CD4-positive, alpha-beta T cell treated with Interleukin-2 at 100 ng/mL for 4 hours (primary cell): ENCODE measurements at places on chromosomes 1 and 21.

DNA sequence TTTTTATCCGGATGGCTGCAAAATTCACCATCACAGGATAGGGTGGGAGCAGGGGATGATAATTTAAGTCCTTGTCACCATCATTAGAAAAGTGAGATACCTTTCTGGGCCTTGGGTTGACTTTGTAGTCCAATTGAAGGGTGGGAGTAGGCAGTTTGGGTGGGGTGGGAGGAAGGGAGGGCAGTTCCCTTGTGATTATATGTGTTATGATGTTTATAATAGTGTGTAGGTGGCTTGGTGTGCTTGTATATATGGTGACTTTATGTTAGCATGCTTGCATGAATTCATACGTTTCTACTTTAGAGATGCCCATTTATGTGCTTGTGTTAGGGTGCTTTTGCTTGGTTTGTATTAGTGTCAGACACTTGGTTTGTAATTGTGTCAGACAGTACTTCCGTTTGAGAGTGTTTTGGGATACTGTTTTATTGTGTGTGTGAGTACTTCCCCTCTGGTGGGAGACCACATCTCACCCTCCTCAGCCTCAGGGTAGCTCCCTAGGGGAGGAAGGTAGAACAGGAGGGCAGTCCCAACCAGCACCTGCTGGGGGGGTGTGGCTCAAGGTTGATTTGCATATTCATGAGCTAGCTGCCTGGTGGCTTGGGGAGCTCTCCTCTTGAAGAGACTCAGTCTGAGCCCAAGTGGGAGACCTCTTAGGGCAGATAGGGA lies 6.3 kb upstream of the POU3F1 start:
- peak; percentile 22 for DNase-seq

DNA sequence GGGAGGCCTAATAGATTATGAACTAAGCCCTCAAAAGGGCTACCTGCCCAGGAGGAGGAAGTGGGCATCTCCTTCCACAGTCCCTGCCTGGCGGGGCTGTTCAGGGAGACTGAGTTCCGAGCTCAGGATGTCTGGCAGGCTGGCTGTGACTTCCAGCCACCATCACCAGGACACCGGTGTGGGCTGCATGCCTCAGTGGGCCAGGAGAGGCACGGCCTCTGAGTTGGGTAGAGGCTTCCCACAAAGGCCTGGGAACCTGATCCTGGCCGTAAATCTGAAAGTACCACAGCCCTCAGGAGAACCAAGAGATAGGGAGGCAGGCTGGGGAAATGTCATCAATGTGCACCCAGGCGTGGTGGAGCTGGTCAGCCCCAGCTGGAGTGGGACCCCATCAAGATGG lies 29.1 kb downstream of the NTPCR start:
- no peak for DNase-seq

GRCh38 chr1:77375990-77376389 lies 94.2 kb downstream of the AK5 start:
- DNase-seq, result no peak

GRCh38 chr1:14810595-14811361 lies 212.3 kb downstream of the KAZN start:
- no peak for DNase-seq

DNA sequence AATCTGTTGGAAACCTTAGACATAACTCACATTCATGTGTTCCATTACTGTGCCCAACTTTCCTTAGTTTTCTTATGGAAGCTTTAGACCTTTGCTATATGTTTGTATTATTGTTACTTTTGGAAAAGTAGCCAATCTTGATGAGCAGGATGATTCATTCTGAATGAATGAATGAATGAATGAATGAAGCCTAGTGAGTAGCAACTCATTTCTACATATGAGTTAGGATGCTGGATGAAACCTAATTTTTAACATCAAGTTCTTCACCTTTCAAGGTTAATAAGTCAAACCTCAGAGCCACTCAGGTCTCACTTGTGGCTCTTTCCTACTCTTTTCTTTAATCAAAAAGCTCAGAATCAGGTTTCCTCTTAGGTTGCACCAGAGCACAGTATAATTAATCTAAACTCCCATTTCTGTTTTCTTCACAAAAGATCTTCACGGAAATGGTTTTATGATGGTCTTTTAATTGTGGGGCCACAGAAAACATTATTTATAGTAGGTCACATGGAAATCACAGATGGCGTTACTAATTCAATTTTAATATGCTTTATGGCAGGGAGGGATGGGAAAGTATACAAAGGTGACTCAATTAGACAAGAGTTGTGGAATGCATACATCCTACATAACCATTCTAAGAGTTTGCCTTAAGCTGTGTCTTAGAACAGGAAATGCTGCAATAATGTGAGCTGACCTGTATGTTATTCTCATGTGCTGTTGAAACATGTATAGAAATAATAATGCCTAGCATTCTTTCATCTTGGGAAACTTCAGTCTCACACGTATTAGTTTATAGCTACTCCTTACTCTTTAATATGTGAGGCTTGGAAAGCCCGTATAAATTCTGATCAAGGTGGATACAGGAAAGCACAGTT lies 4.5 kb upstream of the DDX59 start:
- no peak for DNase-seq

GRCh38 chr1:30748699-30749401 lies 8.7 kb downstream of the LAPTM5 start:
- DNase-seq, result peak; percentile 25

DNA sequence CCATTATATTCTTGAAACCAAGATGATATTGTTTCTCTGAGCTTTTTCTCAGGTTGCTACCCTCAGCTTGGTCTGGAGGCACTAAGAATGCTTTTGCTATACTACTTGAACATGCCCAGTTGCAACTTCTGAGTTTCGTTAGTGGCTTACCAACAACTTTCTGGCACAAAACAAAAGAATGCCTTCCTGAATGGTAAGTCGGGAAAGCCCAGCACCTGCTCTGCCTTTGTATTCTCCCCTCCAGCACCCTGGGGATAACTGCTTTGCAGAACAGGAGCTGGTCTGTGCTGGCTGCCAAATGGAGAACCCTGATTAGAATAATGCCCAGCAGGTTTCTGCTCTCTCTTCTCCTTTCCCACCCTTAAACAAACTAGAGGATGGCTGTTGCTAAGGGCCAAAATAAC lies 149.3 kb downstream of the TGFB2 start:
- no peak for DNase-seq

DNA sequence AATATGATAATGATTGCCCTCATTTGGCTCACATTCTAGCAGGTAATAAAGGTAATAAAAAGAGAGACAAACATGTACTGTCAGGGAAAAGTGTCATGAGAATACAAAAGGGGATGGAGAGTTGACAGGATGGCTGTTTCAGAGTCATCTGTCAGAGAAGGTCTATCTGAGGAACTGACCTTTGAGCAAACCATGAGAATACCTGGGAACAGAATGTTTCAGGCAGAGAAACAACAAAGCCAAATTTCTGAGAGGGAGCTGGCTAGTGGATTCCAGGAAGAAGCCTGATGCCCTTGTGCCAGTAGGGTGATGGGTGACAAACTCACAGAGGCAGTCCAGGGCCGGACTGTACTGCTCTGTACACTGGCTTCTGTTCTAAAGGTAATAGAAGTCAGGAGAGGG lies 107.2 kb downstream of the C1orf21 start:
- DNase-seq, result no peak

DNA sequence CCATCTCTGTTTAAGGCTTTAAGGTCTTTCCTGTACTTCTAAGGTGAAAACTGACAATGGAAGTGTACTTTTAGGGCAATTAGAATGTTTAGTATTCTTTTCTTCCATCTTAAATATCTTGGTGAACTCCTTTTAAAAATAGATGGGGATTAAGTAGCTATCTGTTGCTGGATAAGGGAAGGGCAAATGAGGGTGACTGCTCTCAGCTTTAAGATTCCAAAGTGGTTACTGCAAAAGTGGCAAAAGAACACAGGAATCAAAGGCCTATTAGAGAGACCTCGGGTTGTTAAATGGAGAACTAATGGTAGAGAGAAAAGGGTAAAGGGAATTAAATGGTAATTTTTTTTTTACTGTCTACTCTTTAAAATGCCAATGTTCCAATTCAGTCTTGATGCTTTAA lies 774.1 kb upstream of the B3GALT2 start:
- no peak for DNase-seq

GRCh38 chr1:201460814-201461644 lies 8.0 kb downstream of the PHLDA3 start:
- no peak for DNase-seq

- DNase-seq, result no peak
Measured at GRCh38 chr1:173818459-173818858, 6.0 kb upstream of the DARS2 start.

DNA sequence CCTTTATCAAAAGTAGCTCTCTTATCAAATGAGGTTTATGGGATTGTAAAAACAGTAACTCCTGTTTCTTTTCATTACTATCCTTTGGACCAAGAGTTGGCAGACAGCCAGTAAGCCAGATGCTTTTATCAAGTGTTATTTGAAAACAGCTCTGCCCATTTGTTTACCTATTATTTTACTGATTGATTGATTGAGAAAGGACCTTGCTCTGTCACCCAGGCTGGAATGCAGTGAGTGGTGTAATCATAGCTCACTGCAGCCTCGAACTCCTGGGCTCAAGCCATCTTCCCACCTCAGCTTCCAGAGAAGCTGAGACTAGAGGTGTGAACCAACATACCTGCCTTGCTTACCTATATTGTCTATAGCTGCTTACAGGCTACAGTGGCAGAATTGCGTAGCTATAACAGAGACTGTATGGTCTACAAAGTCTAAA lies 3.6 kb downstream of the PRKAB2 start:
- DNase-seq, result no peak

- no peak for DNase-seq
Measured at GRCh38 chr1:29630756-29631155, 394.4 kb downstream of the PTPRU start.

DNA sequence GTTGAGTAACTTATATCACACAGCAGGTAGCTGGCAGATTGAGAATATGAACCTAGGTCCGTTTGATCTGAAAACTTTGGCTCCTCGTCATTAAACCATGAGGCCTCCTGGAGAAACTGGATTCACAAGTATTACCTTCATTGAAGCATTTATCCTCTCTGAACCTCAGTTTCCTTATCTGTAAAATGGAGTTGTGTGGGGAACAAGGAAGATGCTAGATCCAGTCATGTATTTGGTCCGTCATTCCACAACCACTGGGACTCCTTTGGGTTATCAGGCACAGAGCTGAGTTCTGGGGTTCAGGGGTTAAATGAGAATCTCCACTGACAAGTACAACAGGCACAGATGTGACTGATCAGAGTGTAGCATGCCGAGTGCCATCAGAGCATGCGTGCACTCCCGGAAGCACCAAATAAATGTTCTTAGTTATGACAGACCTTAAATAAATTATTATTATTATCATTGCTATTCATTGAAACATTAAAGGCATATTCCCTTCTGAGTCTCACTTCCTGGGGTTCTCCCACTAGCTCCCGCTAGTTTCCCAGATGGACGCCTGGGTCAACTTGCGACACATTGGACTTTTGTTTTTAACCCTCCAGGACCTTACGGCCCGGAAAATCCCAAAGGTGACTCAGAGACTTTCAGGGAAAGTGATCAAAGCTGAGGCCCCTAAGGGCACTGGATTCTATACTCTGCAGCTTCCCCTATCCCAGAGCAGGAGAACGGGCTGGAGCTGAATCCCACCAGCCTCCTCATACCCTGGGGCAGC lies 130.6 kb downstream of the PLPP3 start:
- no peak for DNase-seq

DNA sequence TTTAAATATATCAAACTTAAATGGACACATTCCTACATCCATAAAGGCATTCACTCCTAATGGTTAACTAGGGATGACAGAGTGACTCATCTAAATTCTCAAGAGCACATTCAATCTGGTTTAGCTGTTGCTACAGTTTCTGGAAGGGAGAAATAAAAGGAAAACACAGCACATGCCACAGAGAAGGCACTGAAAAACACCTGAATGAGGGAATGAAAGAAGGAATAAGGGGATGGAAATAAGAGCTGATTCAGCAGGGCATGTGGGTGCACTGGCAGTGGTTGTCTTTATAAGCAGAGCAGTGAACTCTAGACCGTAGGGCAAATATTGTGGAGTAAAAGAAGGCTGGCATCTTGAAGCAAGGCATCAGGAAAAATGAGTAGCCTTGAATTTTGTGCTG lies 79.3 kb downstream of the LHX4 start:
- DNase-seq, result no peak

DNA sequence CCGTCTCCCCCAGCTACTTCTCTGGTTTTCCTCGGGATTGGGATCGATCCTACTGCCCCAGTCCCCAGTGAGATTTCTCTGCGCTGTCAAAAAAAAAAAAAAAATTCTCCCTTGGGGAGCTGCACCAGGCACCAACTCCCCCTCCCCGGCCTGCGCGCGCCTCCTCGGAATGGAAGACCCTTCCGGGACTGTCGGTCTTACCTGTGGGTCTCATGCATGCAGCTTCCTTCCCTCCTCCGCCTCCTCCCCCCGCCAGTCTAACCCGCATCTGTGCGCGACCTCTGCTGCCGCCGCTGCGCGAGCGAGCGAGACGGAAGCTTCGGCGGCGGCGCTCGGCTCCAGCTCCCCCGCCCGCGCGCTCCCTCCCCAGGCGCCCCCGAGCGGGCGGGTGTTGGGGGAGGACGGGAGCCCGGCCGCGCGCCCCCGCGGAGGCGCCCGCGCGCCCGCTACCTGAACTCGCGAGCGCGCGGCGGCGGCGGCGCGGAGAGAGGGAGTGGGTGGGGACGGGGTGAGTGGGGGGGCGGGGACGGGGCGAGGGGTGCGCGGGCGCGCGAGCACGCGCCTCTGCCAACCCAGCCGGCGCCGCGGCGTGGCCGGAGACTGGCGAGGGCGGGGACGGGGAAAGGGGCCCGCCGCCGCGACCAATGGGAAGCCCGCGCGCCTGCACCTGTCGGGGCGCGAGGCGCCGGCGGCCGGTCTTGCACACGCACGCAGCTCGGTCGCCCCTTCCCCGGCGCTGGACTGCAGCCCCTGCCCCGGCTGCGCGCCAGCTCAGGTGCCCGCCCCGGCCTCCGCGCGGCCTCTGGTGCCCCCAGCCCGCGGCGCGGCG lies at the start of gene SUSD4:
SUSD4 (minus strand) TSS at position 321 of the 829 bp plus-strand sequence. CDS start 751 bp downstream, outside the sequence.
- peak; percentile 64 for DNase-seq

GRCh38 chr1:76587212-76587611 lies 280.1 kb upstream of the ST6GALNAC5 start:
- no peak for DNase-seq

DNA sequence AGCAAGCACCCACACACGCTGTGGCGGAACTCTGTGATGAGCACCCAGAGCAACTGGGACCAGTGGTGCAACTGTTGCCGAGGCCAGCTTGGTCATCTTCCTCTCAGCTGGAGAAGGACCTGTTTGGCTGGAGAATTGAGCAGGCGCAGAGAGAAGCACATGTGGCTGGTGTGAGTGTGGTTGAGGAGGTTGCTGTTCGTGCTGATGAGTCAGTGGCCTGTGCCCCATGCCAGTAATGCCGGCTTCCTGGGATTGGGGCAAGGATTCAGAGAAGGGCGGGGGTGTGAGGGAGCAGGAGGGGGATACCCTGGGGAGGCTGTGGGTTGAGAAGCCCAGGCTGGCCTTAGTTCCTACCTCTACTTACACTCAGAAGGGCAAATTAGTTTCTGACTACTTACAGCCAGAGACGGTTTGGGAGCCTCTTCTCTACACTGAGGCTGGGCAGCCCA lies 57.5 kb upstream of the EPS8L3 start:
- peak; percentile 26 for DNase-seq

DNA sequence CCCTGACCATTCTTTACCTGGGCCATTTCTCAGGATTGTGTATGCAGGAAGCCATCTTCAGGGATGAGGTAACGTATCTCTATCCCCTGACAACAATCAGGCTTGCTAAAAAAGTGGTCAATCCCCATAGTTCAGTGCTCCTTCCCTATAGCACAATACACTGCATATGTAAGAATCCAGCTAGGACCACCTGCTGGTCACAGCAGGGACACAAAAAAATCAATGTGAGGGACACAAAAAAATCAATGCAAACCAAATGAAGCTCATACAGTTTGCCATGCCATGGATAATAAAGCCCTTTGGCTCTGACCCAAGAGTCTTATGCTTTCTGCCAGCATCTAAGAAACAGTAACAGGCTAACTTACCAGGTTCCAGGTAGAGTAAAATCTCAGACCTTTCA lies 16.3 kb downstream of the ACBD6 start:
- DNase-seq, result no peak
